Bronchial epithelial cell (primary cell): ENCODE measurements at places on chromosomes 1 and 21. TPM values are rescaled to one million over a fixed set of nuclear protein-coding genes. Genes with fewer than 3 reads are reported as not detected.

DNA sequence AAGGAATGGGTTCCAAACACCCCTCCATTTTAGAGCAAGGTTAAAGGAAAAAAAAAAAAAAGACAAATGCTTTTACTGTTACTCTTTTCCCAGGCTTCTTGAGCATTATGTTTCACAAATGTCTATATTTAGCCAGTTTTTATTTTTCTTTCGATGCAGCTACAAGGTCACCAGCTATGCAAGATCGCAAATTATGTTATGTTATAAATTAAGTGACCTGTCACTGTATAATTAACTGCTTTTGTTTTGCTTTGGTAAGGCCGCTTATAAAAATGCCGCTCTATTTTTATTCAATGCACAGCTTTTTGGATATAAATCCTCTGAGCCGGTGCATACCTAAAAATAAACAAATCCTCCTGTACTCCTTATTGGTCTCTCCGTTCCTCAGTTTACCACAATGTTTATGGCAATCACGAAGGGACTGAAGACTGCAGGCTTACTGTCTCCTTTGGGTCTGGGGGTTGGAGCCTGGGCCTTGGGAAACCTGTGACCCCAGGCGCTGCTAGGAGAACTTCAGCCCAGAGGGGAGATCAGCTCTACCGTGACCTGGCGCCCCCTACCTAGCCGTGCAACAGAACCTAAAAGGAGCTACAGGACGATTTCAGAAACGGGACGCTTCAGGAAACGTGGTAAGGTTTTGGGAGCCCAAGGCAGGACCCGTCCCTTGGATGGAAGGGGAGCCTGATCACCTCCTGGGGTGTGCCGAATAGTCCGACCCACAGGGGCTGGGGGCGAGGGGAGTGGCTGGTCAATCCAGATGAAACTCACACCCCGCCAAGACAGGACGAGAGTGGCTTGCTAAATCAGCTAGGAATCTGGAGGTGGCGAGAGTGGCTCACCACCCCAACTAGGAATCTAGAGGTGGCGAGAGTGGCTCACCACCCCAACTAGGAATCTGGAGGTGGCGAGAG is 101.2 kb upstream of the CD55 start:
- no peak for DNase-seq

Gene ETV3
- 17.1 and 17.9 TPM in 2 replicates for total RNA-seq

Gene PTAFR
- total RNA-seq, result 5.0 and 10.9 TPM in 2 replicates

- no peak for DNase-seq
Measured at GRCh38 chr1:40382108-40382460, 8.6 kb downstream of the SMAP2 start.

Gene MAP1LC3C
- not detected in 2 replicates for total RNA-seq

Gene LCE2A
- total RNA-seq, result not detected in 2 replicates

DNA sequence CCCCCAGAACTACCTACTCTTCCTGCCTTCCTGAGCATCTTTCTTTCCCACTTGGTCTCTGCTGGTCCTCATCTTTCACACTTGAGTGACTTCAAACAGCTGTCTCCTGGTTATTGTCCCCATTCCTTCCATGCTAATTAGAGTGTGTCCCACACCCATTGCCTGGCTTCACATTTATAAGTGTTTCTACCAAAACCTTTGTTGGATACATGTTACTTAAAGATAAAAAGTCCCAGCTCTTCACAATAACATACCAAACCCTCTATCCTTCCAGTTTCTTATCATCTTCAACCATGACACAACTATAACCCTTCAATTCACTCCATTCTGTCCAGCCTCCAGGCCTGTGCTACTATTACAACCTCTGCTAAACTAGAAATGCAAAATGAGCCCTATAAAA is 41.0 kb downstream of the VCAM1 start:
- no peak for DNase-seq

GRCh38 chr1:1237874-1238701 is 6.1 kb downstream of the B3GALT6 start:
- DNase-seq, result peak; percentile 22

GRCh38 chr1:59078070-59078800 is 218.7 kb upstream of the FGGY start:
- no peak for DNase-seq

GRCh38 chr1:159010391-159010790 is 684 bp downstream of the IFI16 start:
- DNase-seq, result no peak

Gene CD164L2
- total RNA-seq, result 1.1 and 2.9 TPM in 2 replicates

Gene OR2T2
- not detected in 2 replicates for total RNA-seq

Gene RGS13
- total RNA-seq, result not detected in 2 replicates

DNA sequence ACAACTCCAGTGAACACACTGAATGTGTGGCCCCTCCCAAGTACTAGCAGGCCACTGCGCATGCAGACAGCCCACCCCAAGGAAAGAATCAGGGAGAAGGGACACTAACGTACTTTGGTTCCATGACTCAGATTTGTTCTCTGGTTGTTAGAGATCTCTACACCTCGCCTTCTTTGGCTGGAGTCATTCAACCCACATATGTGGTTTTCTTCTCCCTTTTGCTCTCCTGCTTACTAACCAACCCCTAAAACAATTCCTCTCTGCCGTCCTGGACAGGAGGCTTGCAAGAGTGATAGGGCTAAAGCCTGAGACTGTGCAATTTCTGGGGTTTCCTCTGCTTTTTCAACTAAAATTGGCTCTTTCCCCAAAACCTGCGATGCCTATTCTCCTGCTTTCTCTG is 5.7 kb upstream of the CD48 start:
- DNase-seq, result no peak

DNA sequence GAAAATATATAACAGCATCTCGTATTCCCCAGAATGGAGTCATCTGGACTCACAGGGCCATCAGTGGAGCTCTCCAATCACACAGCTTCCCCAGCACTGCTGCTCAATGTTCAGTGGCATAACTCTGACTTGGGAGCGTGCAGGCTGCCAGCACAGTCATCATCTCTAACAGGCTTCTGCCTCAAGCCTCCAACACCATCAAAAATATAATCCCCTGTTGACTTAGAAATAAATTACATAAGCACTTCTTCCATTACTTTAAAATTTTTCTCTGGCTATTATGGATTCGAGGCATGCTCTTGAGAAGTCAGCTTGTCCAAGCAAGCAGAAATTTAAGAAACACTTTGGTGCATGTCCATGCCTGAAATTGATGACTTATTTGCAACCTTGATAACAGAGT is 6.2 kb downstream of the DUSP23 start:
- peak; percentile 96 for DNase-seq

DNA sequence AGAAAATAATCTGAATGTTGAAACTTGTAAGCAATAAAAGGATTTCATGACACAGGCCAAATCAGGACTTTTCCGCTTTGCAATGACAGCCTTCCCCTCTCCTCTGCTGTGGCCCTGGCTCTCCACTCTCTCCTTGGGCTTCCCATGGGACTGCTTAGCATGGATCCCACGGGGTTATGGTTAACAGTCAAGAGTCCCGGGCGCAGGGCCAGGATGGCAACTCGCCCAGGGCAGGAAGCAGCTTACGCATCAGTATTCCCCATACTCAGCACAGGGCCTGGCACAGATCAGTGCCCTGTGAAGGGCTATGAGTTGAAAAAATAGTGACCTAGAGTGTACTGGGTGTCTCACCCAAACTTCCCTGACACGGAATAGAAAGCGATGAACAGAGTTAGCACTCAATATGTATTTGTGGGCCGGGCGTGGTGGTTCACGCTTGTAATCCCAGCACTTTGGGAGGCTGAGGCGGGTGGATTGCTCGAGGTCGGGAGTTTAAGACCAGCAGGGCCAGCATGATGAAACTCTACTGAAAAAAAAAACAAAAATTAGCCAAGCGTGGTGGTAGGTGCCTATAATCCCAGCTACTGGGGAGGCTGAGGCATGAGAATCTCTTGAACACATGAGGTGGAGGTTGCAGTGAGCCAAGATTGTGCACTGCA is 29.1 kb upstream of the GRHL3 start:
- DNase-seq, result peak; percentile 93

DNA sequence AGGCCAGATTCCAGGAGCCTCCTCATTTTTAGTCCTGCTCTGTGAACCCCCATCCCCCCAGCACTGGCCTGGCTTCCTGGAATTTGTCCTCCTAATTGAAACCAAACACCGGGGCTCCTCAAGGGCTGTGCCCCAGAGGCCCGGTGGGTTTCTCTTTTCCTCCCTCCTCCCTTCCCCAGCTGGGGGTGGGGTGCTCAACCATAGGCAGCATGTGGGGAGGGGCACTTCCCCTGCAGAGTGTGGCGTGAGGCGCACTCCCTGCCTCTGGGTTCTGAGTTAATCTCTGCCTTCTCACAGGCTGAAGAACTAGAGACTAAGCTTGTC is 67.5 kb upstream of the ACOT11 start:
- no peak for DNase-seq

- DNase-seq, result no peak
Measured at GRCh38 chr1:59285691-59286090, 11.2 kb upstream of the FGGY start.

DNA sequence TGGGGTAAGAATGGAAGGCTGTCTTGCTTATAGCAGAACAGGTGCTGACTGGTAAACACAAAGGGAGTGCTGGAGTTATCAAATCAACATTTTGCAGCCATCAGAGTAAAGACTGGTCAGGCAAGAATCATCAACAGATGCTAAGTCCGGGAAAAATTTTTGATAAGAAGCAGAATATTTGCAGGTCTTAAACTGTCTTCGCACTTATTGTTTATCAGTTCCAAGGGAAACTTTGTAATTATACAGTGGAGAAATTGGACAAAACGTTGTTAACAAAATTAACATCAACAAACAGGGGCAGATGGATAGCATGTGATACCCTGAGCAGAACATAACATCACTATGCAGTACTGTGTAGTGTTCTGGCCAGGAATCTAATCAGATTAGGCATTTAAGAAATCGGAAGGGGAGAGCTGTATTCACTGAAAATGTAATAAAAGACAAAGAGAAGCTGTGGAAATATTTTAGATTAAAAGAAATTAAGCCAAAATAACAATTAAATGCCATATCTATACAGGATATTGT is 127.1 kb downstream of the DAB1 start:
- no peak for DNase-seq

- DNase-seq, result peak; percentile 18
Measured at GRCh38 chr1:184156521-184157393, 105.2 kb downstream of the TSEN15 start.
